Activated T-cell treated with anti-CD3 and anti-CD28 coated beads, Interleukin-2, amount 50 U/mL, for 4 hours (primary cell): ENCODE measurements at places on chromosomes 5 and 9.

DNA sequence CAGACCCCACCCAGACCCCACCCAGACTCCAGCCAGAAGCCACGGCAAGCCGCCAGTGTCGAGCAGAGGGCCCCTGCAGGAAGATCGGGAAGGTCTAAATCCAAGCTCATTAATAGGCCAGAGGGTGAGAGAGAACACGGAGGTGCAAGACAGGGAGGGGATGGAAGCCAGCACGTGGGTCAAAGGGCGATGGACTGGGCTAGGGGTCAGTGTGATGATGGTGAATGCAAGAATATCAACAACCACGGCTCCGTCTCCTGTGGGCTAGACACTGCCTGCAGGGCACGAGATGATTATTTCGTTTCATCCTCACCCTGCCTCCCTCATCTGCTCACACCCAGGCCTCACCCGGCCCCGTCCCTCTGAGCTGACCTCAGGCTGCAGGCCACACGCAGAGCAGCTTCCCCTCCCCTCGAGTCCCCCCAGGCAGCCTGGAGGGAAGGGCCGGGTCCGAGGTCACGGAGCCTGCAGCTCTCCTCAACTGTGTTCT, 122.0 kb downstream of the COL23A1 start:
- DNase-seq, result no peak

GRCh38 chr5:165286692-165287091, 1781.3 kb downstream of the MAT2B start:
- no peak for DNase-seq

GRCh38 chr5:6468104-6468503, 19.4 kb downstream of the UBE2QL1 start:
- DNase-seq, result no peak

- DNase-seq, result no peak
Observed at GRCh38 chr9:20551835-20552234, 70.5 kb downstream of the MLLT3 start.

GRCh38 chr9:4243877-4244812, 55.7 kb downstream of the GLIS3 start:
- DNase-seq, result no peak

DNA sequence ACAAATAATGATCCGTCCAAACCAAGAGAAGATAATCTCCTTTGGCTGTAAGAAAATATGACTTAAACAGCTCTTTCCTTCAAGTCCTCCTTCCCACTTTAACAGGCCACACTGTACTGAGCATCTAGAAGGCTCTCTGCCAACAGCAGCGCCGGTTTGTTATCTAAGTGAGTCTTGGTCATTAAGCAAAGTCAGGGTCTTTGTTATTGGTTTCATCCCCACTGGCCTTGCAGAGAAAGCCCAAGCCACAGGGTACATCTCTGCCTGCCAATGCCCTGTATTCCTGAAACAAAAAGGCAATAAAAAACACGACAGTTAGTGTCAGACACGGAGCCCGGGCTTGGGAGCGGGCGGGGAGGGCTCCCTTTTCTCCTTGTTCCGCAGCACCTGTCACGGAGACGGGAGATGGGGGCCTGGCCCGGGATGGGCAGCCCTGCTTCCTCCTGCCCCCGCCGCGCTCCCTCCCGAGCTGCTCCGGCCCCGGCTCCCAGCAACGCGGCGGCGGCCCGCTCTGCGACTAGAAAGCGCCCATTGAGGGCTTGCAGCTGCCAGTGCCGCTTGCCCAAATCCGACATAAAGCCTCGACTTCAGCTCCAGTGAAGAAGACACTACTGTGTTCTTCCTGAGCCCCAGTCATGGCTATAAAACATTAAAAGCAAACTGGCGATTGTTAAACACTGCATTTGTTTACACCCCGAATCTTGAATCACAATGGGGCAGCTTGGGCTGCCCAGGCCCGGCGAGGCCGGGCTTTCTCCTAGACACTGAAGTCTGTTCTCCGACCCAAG, 28.1 kb upstream of the PIK3R1 start:
- DNase-seq, result no peak

DNA sequence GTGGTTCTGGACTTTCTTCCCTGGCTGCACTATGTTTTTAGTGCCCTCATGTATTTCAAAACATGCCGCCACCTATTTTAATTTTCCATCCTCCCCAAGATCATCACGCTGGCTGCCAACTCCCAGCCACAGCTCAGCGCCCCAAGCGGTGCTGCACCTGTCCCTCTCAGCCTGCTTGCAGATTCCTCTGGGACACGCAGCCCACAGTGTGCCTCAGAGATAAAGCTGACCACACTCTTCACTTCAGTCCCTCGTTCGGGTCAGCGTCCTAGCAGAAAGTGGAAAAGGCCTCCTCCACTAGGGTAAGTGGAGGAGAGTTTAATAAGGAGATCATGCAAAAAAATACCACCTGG, 56.2 kb upstream of the CKS2 start:
- DNase-seq, result no peak

DNA sequence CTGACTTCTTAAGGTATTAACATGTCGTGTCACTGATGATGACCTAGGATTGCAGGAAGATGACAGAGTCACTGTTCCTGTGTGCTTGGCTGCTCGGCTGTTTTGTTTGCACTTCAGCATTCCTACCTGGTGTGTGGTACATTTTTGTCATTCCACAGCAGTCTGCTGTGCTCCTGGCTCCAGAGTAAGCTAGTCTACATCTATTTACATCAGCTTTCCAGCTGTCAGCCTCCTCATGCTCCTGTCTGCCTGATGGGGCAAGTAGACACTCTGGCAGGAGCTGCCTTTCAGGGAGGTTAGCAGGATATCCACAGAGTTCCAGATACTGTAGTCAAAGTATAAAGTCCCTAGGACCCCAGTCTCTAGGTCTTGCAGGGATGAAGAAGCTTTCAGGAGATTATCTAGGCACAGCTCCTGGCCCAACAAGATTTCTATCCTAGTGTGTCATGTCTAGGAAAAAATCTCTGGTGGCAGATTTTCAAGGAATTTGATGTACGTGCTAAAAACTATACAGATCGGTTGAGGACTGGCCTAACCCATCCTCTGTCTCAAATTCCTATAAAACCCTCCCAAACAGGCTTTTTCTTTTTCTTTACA, 28.4 kb downstream of the RUSC2 start:
- no peak for DNase-seq

DNA sequence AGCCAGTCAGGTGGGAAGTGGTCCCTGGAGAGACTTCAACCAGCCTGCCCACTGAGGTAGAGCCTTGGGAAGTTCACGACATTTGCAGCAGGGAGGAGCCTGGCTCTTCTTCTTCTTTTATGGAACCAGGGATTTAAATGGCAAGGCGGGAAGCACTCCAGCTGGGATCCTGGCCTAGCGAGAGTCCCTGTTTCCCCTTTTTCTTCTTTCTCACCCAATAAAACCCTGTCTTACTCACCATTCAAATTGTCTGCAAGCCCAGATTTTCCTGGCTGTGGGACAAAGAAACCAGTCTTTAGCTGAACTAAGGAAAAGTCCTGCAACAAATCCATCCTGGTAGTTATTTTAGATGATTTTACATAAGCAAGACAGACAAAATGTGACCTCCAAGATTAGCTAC, 503.7 kb downstream of the CDH10 start:
- no peak for DNase-seq

- no peak for DNase-seq
Observed at GRCh38 chr9:31574006-31574765, 810.3 kb upstream of the ACO1 start.

- DNase-seq, result no peak
Observed at GRCh38 chr9:113927277-113927676, 51.2 kb downstream of the ZNF618 start.

- no peak for DNase-seq
Observed at GRCh38 chr5:127643607-127644006, 5.3 kb upstream of the CTXN3 start.

- DNase-seq, result no peak
Observed at GRCh38 chr5:67315082-67315989, 118.7 kb upstream of the CD180 start.

DNA sequence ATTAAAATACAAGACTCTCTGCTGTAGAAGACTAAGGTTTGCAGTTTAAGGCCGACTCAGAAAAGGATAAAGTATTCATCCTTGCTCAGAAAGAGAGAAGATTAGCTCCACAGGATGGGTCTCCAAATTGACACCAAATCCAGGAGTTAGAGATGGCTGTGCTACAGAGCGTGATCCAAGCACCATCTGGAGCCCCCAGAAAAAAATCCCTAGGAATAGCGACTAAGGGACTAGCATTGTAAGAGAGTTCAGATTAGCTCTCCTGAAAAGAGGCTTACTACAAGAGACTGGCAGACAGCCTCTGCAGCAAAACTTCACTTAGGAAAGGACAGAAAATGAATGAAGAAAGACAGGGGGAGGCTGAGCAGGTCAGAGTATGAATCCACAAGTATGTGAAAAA, 3.7 kb downstream of the SIL1 start:
- DNase-seq, result no peak

GRCh38 chr5:151110992-151111391, 30.2 kb upstream of the TNIP1 start:
- no peak for DNase-seq

DNA sequence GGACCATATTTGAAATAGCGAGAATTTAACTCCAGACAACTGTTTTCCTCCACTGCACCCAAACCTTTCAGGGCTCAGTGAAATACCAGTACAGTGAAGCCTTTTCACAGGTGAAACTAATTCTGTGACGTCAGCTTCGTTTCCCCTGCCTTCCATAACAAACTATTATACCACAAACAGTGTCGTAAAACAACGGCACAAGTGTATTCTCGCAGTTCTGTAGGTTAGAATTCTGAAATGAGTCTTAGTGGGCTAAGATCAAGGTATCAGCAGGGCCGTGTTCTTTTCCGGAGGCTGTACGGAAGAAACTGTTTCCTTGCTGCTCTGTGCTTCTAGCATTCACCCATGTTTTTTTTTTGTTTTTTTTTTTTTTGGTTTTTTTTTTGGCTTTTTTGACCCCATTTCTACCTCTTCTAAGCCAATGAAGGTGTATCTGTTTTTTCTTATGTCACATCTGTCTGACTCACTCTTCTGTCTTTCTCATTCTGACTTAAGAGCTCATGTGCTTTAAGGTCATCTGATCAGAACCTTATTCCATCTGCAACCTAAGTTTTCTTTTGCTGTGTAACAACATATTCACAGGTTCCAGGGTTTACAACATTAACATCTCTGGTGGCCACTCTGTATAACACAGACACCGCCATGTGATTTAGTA, 20.1 kb downstream of the ISOC1 start:
- DNase-seq, result no peak

DNA sequence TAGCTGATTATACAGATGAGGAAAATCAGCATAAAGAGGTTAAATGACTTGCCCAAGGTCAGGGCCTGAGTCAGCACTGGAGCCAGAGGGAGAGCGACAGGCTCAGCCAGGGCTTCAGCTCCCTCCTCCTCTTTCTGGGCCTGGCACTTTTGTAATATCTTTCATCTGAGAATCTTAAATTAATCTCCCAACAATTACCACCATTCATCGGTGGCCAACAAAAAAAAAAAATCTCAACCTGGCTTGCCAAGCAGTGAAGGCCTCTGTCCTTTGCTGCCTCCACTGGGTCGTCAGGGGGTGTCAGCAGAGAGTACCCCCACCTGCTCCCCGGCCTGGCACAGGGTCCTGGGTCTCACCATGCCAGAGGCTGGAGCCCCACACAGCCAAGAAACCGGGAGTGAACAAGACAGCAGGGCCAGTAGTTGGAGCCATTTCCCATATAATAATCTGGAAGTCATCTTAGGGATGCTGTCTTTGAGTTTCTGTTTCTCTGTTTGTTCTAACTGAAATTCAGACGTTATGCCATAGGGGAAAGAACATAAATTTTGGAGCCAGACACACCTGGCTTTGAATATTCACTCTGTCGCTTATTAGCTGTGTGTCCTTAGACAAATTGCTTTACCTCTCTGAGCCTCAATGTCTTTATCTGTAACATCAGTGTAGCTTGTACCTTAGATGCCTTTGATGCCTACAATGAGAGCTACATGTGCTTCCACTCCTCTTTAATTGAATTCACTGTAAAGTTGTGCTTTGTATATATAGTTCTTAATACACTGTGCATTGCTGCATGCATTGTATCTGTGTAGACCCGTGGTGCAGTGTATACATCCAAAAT, 299.9 kb upstream of the MSX2 start:
- no peak for DNase-seq
